Bronchus fibroblast of lung (primary cell): ENCODE measurements at places on chromosomes 2 and 18. TPM values are rescaled to one million over a fixed set of nuclear protein-coding genes. Genes with fewer than 3 reads are reported as not detected.

OTOS gene
- not detected in 2 replicates for total RNA-seq

DSEL gene
- total RNA-seq, result 18.0 and 21.5 TPM in 2 replicates

KLHL29 gene
- 2.5 TPM in 2 replicates for total RNA-seq

NPPC gene
- total RNA-seq, result not detected in 2 replicates

TXNDC9 gene
- total RNA-seq, result 41.6 and 55.0 TPM in 2 replicates

ASAP2 gene
- 13.4 and 17.8 TPM in 2 replicates for total RNA-seq

CCDC85A gene
- total RNA-seq, result 0.15 and 0.34 TPM in 2 replicates

SLC5A7 gene
- not detected in 2 replicates for total RNA-seq

GATA6 gene
- total RNA-seq, result 9.8 and 10.9 TPM in 2 replicates

LRRC30 gene
- total RNA-seq, result not detected in 2 replicates

ASB18 gene
- total RNA-seq, result not detected in 2 replicates

NEU4 gene
- not detected in 2 replicates for total RNA-seq

INSIG2 gene
- 3.5 and 3.7 TPM in 2 replicates for total RNA-seq

SPEG gene
- 13.2 and 14.0 TPM in 2 replicates for total RNA-seq

ALK gene
- total RNA-seq, result not detected in 2 replicates

SNRPD1 gene
- 14.5 and 21.6 TPM in 2 replicates for total RNA-seq

RFTN2 gene
- total RNA-seq, result 3.5 and 3.7 TPM in 2 replicates

SMAD2 gene
- 42.7 and 58.7 TPM in 2 replicates for total RNA-seq

CCDC178 gene
- 0.59 TPM in 1 of 2 replicates, not detected in the other for total RNA-seq

ZNF519 gene
- 2.5 and 4.0 TPM in 2 replicates for total RNA-seq

SRD5A2 gene
- total RNA-seq, result not detected in 2 replicates

ITGB6 gene
- total RNA-seq, result under 0.01 and 0.17 TPM in 2 replicates

UGT1A5 gene
- not detected in 2 replicates for total RNA-seq

MALL gene
- 6.7 and 9.8 TPM in 2 replicates for total RNA-seq

SLC4A3 gene
- total RNA-seq, result 1.3 and 1.8 TPM in 2 replicates

STARD6 gene
- 0.15 and 0.34 TPM in 2 replicates for total RNA-seq

PPP1R1C gene
- total RNA-seq, result 0.15 and 0.34 TPM in 2 replicates

OR6B2 gene
- not detected in 2 replicates for total RNA-seq

SNRNP200 gene
- total RNA-seq, result 60.5 and 65.0 TPM in 2 replicates

ZNF521 gene
- total RNA-seq, result 18.4 and 55.1 TPM in 2 replicates

IL1R2 gene
- total RNA-seq, result 0.50 and 0.74 TPM in 2 replicates

PLA2R1 gene
- total RNA-seq, result 1.3 and 1.5 TPM in 2 replicates

CFAP53 gene
- under 0.01 and 0.34 TPM in 2 replicates for total RNA-seq

TWIST2 gene
- 123 and 134 TPM in 2 replicates for total RNA-seq

DNAJC5G gene
- total RNA-seq, result not detected in 2 replicates

KCNK3 gene
- total RNA-seq, result not detected in 2 replicates

DNER gene
- total RNA-seq, result 3.0 and 3.4 TPM in 2 replicates

EML6 gene
- total RNA-seq, result under 0.01 and 0.17 TPM in 2 replicates

FSIP2 gene
- total RNA-seq, result under 0.01 and 0.15 TPM in 2 replicates

ACTR2 gene
- total RNA-seq, result 73.6 and 78.0 TPM in 2 replicates

ADRA2B gene
- not detected in 2 replicates for total RNA-seq

RAB6C gene
- not detected in 2 replicates for total RNA-seq

RGPD6 gene
- total RNA-seq, result 2.7 and 5.2 TPM in 2 replicates

NR4A2 gene
- 0.15 and 0.34 TPM in 2 replicates for total RNA-seq

CRYGD gene
- not detected in 2 replicates for total RNA-seq

TACR1 gene
- not detected in 2 replicates for total RNA-seq

MDH1B gene
- total RNA-seq, result 0.34 and 0.45 TPM in 2 replicates

STARD7 gene
- 78.0 and 89.3 TPM in 2 replicates for total RNA-seq

STEAP3 gene
- total RNA-seq, result 30.8 and 31.2 TPM in 2 replicates

DSG1 gene
- total RNA-seq, result not detected in 2 replicates
